ENCODE measurements at places on chromosomes 6 and 20.

DNA sequence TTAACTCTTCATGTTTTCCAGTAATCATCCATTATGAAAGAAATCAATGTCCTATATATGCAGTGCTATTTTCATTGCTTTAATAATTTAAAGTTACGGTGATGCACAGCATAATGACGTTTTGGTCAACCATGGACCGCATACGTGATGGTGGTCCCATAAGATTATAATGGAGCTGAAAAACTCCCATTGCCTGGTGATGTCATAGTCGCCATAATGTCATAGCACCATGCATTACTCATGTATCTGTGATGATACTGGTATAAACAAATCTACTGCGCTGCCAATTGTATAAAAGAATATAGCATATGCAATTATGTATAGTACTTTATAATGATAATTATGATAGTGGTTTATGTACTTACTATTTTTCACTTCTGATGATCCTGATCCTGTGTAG lies 42.3 kb upstream of the ALDH8A1 start:
- DNase-seq = no peak

DNA sequence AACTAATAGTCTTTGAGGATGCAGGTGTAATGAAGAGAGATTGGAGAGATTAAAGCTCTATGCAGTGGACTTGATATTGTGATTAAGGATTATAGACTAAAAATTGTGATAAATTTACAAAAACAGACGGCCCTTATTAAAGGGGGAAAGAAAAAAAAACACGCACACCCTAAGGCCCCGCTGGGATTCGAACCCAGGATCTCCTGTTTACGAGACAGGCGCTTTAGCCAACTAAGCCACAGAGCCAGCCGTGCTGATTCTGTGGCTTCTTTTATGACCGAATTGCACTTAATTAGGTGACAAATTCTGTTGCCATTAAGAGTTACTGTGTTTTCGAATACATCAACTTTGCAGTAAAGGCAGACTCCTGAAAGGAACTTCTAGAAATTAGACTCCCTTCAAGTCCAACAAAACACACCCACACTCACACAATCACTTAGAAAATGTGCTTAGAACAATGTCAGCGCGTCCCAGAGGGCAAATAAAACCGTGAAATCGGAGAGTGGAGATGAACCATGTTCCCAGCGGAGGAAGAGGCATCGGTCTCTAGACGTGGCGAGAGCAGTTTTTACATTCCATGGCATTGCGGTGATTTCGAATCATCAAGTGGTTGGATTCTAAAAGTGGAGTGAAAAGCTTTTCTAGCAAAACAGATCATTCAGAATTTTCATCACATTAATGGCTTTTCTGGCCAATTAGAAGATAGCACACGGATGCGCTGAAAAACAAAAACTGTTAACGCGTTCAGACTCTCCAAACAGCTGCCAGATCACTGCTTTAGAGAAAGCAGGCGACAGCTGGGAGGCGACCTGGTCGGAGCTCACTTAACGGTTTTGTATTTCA lies 122.6 kb downstream of the GPX5 start:
- peak; percentile 49 for DNase-seq

DNA sequence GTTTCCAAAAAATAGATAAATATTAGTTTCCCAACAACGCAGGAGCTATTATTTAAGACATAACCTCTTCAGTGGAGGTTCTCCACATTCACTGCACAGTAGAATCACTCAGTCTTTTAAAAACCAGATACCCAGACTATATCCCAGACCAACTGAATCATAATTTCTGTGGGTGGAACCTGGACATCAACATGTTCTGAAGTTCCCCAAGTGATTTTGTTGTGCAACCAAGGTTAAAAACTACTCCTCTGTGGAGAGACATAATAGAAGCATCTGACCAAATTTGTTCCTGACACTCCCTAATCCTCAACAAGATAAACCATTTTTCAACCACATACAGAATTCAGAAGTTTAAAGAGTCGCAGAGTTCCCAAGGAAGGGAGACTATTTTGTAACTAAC lies 42.3 kb downstream of the STK38 start:
- no peak for DNase-seq

DNA sequence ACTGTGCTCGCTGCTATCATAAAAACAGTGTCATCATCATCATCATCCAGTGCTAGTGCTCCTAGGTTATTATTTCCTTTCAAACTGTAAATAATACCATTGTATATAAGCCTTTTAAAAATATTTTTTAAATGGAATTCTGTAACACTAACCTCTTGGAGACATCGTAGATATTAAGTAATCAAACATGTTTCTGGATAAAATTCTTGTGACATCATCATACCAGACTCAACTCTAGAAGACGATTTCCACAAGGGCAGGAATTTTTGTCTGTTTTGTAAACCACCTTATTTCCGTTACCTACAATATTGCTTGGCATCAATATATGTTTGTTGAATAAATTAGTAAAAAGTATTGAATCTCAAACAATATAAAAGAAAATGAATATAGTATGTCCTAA lies 40.4 kb downstream of the EPB41L2 start:
- DNase-seq = no peak

DNA sequence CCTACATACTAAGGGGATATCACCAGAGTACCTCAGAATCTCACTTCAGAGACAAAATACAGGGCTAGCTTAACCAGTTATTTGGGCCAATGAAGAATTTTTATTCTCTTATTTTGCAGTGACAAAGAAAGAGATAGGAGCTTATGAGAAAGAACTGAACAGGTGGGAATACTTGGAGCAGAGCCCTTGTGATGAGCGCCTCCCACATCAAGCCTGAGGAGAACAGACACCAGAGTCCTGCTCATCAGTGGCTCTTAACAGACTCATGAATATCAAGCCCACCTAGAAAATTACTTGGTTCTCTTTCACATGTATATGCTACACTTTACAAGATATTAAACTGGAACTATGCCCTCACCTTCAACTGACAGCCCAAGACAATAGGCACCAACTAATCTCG lies 99.0 kb downstream of the FAXC start:
- no peak for DNase-seq
